ENCODE measurements at places on chromosomes 7 and 10.

DNA sequence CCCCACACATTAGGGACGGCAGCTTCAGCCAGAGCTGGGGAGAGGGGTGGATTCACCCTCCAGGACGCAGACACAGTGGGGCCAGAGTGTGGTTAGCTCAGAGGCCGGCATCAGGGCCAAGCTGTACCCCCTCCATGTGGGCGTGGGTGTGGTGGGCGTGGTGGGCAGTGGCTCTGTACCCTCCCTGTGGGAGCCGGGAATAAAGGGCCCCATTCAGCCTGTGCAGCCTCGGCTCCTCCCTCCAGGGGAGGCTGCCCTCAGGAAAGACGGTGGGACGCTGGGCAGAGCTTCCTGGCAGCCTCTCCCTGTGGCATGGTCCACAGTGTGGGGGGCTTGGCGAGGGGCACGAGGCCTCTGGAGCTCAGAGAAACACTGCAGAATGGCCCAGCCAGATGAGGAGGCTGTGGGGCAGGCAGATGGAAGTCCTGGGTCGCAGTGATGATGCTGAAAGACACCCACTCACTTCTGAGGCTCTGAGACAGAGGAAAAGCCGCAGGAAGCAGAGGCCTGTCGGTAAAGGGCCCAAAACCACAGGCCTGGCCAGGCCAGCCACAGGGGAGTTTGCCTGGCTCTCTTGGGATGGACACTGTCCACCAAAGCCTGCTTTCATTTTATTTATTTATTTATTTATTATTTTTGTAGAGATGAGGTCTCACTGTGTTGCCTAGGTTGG is 108.0 kb downstream of the SH3PXD2A start:
- DNase-seq: no peak

DNA sequence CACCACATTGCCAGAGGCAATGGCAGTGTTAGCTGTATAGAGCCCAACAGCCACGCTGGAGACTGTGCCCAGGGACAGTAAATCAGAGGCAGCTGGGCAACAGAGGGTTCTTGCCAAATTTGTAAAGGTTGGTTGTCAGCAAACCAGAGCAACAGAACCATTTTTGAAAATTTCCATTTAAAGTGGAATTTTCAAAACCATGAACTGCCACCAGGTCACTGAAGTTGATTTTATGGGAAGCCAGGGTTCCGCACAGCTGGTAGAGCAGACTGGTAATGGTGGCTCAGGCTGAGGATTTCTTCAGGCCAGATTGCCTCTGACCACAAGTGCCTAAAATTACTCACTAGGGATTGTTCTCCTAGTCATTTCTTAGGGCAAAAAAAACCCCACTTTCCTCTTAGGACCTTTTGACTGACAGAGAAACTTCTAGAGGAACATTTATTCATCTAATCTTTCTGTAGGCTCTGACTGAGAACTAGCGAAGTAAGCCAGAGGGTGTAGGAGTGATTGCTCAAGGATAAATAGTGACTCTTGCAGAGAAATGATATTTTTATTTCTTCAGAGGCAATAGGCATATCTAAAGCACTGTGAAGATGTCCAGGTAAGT is 342.4 kb downstream of the BBS9 start:
- DNase-seq: no peak

DNA sequence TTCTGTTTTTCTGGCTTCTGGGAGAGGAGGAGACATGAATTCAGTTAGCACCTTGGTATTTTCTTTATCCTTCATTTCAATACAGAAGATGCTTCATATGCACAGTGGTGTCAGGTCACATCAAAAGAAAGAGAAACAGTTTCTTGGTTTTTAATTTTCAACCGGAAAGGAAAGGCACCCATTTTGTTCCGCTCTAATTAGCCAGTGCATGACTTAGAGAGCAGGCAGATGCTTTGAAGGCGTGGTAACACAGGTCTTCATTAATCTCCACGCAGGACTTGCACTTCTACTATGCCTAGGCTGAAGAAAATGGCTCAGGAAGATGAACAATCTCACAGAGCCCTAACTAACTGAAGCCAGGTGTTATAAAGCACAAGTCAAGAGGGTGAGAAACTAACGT is 70.4 kb upstream of the ATRNL1 start:
- DNase-seq: no peak

DNA sequence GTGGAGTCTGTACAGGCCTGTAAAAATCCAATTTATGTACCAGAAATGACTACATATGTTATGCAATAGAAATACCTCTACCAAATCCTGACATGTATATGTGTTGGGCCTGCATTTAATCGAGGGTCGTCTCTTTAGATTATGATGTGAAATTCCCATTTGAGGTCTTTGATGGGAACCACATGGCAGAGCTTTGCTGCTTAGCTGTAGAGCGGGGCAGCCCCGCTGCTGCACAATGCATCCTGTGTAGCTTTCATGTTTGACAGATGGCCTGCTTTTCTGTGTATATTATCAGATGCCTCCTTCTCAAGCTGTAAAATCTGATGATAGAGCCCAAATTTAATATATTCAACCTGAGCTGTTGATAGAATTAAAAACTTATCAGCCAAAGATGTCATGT is 65.8 kb downstream of the RAB18 start:
- DNase-seq: no peak

GRCh38 chr10:113273181-113274163 is 279.4 kb upstream of the HABP2 start:
- DNase-seq: no peak

DNA sequence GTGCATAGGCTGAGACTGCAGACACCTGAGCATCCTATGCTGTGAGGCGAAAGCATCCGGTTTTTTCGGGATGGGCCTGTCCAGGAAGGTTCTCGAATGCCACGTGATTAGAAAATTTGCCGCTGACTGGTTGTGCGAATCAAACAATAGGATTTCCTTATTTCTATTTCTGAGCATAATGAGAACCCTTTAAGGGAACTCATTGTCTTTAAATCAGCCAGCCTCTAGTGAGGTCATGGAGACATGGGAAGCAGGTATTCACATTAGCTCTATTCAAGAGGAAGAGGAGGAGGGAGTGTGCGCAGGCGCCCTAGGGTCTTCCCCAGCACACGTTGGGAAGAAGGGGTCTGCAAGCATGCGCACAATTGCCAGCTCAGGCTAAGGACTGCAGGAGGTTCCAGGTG is 5.6 kb downstream of the GIMAP1 start:
- DNase-seq: no peak
